ENCODE measurements at places on chromosomes 2 and 18. TPM values are rescaled to one million over a fixed set of nuclear protein-coding genes. Genes with fewer than 3 reads are reported as not detected.

The SPOPL gene
- total RNA-seq = 9.3 TPM

The MFSD6 gene
- total RNA-seq = 11.7 TPM

The RAD51AP2 gene
- total RNA-seq = not detected

- H3K4me3 ChIP-seq = no peak overlapping the region
- peaks cover 12% of the 10 kb centered on the region for H3K4me1 ChIP-seq
- no peaks in the 10 kb centered on the region for H3K36me3 ChIP-seq
- no peak overlapping the region for H3K27ac ChIP-seq
- no peak for DNase-seq
Measured at GRCh38 chr2:46363535-46364170, 66.4 kb downstream of the EPAS1 start.

GRCh38 chr18:2448565-2449151, 122.6 kb downstream of the METTL4 start:
- DNase-seq = no peak
- no peak overlapping the region for H3K27ac ChIP-seq
- H3K4me3 ChIP-seq = no peak overlapping the region

DNA sequence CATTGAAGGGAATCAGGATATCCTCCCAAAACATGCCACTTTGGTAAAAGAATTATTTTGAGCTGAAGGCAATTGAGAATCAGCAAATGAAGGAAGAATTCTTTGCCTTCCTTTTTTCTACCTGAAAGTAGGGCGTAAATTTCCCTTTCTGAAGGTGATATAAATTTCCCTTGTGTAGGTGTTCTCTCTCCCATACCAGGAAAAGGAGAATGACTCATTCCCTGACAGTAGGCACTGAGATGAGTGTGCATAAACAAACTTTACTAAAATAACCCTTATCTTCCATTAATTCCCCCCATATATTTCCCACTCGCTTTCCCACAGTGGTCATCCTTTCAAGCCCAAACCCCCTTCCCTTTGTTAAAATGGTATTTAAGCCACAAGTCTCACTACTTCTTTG, 1339.0 kb downstream of the LRP1B start:
- no peaks in the 10 kb centered on the region for H3K4me1 ChIP-seq
- no peak overlapping the region for H3K27ac ChIP-seq
- no peak overlapping the region for H3K4me3 ChIP-seq
- no peaks in the 10 kb centered on the region for H3K27me3 ChIP-seq

DNA sequence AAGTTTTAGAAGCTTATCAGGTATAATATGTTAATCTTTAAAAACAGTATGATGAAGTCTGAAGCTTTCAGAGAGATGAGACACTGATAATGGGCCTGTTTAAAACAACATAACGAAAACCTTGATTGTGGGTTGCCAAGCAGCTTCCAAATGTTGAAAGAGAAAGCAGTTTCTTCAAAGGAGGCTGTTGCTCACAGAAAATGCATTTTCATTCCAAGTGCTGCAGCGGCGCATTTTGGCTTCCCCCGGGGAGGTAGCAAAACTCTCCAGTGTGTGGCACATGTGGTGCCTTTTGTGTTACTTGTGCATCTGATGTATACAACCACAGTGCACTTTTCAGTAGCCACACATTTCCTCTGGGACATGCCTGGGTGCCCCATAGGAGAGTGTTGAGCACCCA, 66.1 kb downstream of the TMEFF2 start:
- no peak overlapping the region for H3K4me3 ChIP-seq
- H3K27ac ChIP-seq = no peak overlapping the region
- no peaks in the 10 kb centered on the region for H3K36me3 ChIP-seq
- H3K27me3 ChIP-seq = no peaks in the 10 kb centered on the region
- DNase-seq = peak; percentile 11
- H3K4me1 ChIP-seq = peaks cover 3% of the 10 kb centered on the region

- DNase-seq = no peak
- H3K4me3 ChIP-seq = no peak overlapping the region
- H3K27me3 ChIP-seq = no peaks in the 10 kb centered on the region
Measured at GRCh38 chr2:102235491-102235890, 48.7 kb downstream of the IL1RL2 start.

- H3K27ac ChIP-seq = no peak overlapping the region
- no peaks in the 10 kb centered on the region for H3K36me3 ChIP-seq
- H3K4me3 ChIP-seq = no peak overlapping the region
- H3K27me3 ChIP-seq = no peaks in the 10 kb centered on the region
- no peak for DNase-seq
Measured at GRCh38 chr2:62032096-62032495, 126.6 kb downstream of the COMMD1 start.

GRCh38 chr2:152925547-152926448, 207.4 kb downstream of the ARL6IP6 start:
- H3K4me3 ChIP-seq = no peak overlapping the region
- H3K4me1 ChIP-seq = no peaks in the 10 kb centered on the region
- H3K36me3 ChIP-seq = no peaks in the 10 kb centered on the region
- no peak overlapping the region for H3K27ac ChIP-seq

- no peak for DNase-seq
- H3K4me1 ChIP-seq = no peaks in the 10 kb centered on the region
- no peak overlapping the region for H3K4me3 ChIP-seq
- peaks cover 37% of the 10 kb centered on the region for H3K36me3 ChIP-seq
Measured at GRCh38 chr2:11802782-11803191, 56.4 kb downstream of the LPIN1 start.

GRCh38 chr2:67229706-67230105, 167.4 kb upstream of the ETAA1 start:
- H3K27me3 ChIP-seq = no peaks in the 10 kb centered on the region
- H3K36me3 ChIP-seq = no peaks in the 10 kb centered on the region
- no peak overlapping the region for H3K4me3 ChIP-seq
- H3K4me1 ChIP-seq = no peaks in the 10 kb centered on the region

DNA sequence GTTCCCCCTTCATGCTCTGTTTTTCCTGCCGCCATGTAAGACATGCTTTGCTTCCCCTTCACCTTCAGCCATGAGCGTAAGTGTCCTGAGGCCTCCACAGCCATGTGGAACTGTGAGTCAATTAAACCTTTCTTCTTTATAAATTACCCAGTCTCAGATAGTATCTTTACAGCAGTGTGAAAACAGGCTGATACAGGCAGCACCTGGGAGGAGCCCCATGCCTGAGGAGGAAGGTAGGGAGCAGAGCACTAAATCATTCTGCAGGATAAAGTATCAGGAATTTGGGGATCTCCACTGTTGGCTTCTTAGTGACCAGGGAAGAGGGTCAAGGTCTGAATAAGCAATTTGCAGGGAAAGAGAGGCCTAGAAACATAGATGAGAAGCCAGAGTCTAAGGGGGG, 78.0 kb downstream of the KCNF1 start:
- H3K36me3 ChIP-seq = no peaks in the 10 kb centered on the region
- H3K27me3 ChIP-seq = peaks cover 2% of the 10 kb centered on the region
- H3K27ac ChIP-seq = no peak overlapping the region
- H3K4me3 ChIP-seq = no peak overlapping the region
- DNase-seq = no peak
- H3K4me1 ChIP-seq = no peaks in the 10 kb centered on the region

DNA sequence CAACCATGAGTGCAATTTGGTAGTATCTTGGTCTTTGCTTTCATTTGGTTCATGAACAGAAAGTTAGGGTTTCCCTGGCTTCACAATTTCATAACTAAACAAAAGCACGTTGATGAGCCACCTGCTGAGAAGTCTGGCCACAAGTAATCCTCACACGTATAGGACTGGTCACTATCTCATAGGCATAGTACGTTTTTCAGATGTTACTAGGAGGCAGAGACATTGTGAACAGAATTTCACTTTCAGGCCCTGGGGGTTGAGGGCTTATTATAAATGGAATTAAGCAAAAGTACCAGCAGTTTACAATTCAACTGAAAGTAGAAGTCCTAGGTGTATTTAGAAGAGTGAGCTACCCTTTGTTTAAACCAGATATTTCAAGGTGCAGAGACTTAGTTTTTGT, 277.1 kb downstream of the ALPK2 start:
- H3K27ac ChIP-seq = no peak overlapping the region
- H3K4me3 ChIP-seq = no peak overlapping the region
- H3K4me1 ChIP-seq = no peaks in the 10 kb centered on the region
- no peak for DNase-seq

- H3K27ac ChIP-seq = no peak overlapping the region
- H3K27me3 ChIP-seq = peaks cover 2% of the 10 kb centered on the region
- H3K4me1 ChIP-seq = no peaks in the 10 kb centered on the region
- H3K4me3 ChIP-seq = no peak overlapping the region
Measured at GRCh38 chr2:174748948-174749347, 15.3 kb downstream of the CHRNA1 start.

DNA sequence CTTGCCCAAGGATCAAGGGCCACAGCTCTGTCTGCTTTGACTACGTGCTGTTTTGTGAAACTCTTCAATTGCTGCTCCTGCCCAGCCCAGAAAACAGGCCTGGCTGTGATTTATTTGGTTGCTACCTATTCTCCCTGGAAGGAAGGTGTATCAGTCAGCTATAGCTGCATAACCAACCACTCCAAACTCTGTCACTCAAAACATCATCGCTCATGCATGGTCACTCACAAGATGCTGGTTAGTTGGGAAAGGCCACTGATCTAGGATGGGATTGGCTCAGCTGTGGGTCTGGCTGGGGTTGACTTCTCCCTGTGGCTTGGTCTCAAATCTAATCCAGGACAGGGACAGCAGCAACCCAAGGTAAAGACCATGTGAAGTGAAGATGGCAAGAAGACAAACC, 14.6 kb downstream of the TEX51 start:
- no peak for DNase-seq
- H3K27me3 ChIP-seq = no peaks in the 10 kb centered on the region
- no peak overlapping the region for H3K4me3 ChIP-seq
- no peaks in the 10 kb centered on the region for H3K4me1 ChIP-seq
- no peak overlapping the region for H3K27ac ChIP-seq
- no peaks in the 10 kb centered on the region for H3K36me3 ChIP-seq
